Uterine smooth muscle cell (primary cell): ENCODE measurements at places on chromosomes 11 and 22. TPM values are rescaled to one million over a fixed set of nuclear protein-coding genes. Genes with fewer than 3 reads are reported as not detected.

The GDPD4 gene
- total RNA-seq, result not detected in 2 replicates

The SLC22A12 gene
- total RNA-seq, result not detected in 2 replicates

The DRD2 gene
- not detected in 2 replicates for total RNA-seq

The FGF4 gene
- not detected in 2 replicates for total RNA-seq

The ACTN3 gene
- under 0.01 TPM in 1 of 2 replicates, not detected in the other for total RNA-seq

The ADAMTS15 gene
- 0.12 and 1.00 TPM in 2 replicates for total RNA-seq

The DEFB131B gene
- total RNA-seq, result not detected in 2 replicates

The TYR gene
- not detected in 2 replicates for total RNA-seq

The FGF19 gene
- not detected in 2 replicates for total RNA-seq

The NEFH gene
- total RNA-seq, result 0.37 and 0.44 TPM in 2 replicates

The IGLL1 gene
- not detected in 2 replicates for total RNA-seq

The ARHGAP42 gene
- 6.3 and 11.5 TPM in 2 replicates for total RNA-seq

The MUC6 gene
- not detected in 2 replicates for total RNA-seq

The ABCC8 gene
- total RNA-seq, result not detected in 2 replicates

The NAALADL1 gene
- 24.7 and 31.5 TPM in 2 replicates for total RNA-seq

The ZNF280B gene
- 1.00 and 1.1 TPM in 2 replicates for total RNA-seq

The SPINDOC gene
- total RNA-seq, result 15.4 and 17.6 TPM in 2 replicates

The SCGB1A1 gene
- total RNA-seq, result not detected in 2 replicates

The KLHDC7B gene
- total RNA-seq, result 0.11 and 0.62 TPM in 2 replicates

The TESMIN gene
- 0.87 and 1.7 TPM in 2 replicates for total RNA-seq

The SLC29A2 gene
- 0.11 and 0.37 TPM in 2 replicates for total RNA-seq

The CALCA gene
- total RNA-seq, result not detected in 2 replicates

The PANX3 gene
- not detected in 2 replicates for total RNA-seq
